Activated CD4-positive, alpha-beta T cell treated with anti-CD3 and anti-CD28 coated beads, Interleukin-2, amount 50 U/mL, for 24 hours (primary cell): ENCODE measurements at places on chromosomes 4 and X.
A peak's percentile ranks its signal among the peaks of the same experiment; 100 is the strongest.

GRCh38 chrX:141945426-141945825 is 41.7 kb downstream of the MAGEC1 start:
- no peak for DNase-seq

- no peak for DNase-seq
Observed at GRCh38 chr4:10461850-10462400, 4.7 kb upstream of the ZNF518B start.

GRCh38 chr4:43481526-43481925 is 589.0 kb downstream of the GRXCR1 start:
- DNase-seq = no peak

- no peak for DNase-seq
Observed at GRCh38 chrX:650324-650723, 19.7 kb downstream of the SHOX start.

DNA sequence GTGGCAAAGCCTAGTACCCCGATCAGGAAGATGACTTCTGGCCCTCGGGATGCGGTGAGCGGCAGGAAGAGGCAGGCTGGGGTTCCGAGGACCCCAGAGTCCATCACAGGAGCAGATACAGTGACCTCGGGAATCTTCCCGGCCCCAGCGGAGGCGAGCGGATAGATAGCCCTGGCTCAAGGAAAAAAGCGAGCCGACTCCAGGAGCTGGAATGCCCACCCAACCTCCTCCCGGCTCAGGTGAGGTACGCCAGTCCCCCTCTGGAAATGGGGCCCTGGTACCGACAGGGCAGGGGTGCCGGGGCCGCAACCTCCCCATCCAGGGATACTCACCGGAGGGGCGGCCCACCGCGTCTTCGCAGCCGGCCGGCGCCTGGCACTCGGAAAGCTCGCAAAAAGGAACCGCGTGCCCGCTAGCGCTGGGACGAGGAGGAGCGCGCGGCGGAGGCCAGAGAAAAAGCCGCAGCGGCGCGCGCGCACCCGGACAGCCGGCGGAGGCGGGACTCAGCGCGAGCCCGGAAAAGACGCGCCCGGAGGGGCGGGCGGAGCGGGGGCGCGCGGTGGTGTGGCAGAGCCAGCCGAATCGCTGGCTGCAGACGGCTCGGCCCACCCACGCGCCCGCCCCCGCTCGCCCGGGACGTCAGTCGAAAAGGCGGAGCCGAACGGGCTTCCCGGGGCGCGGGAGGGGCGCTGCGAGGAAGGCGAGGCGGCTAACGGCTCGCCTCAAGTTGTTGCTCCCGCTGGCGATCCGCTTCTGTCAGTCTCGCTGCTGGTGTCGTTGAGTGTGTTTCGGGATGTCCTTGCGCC is at the start of gene ACSL4:
Gene ACSL4 (minus strand): TSS at position 451 of the 806 bp plus-strand sequence. CDS start 49,894 bp downstream, outside the sequence.
- DNase-seq = peak; percentile 63

- DNase-seq = no peak
Observed at GRCh38 chr4:70734168-70734954, 12.6 kb downstream of the RUFY3 start.

- DNase-seq = no peak
Observed at GRCh38 chr4:144223661-144224060, 83.1 kb upstream of the GYPA start.

- DNase-seq = no peak
Observed at GRCh38 chr4:184583738-184584502, 65.3 kb downstream of the CASP3 start.

- DNase-seq = no peak
Observed at GRCh38 chrX:150158554-150159332, 204.4 kb upstream of the MAMLD1 start.

GRCh38 chr4:138804711-138805110 is 210.9 kb upstream of the NOCT start:
- no peak for DNase-seq
